ENCODE measurements at places on chromosomes 2 and 18. TPM values are rescaled to one million over a fixed set of nuclear protein-coding genes. Genes with fewer than 3 reads are reported as not detected.

- no peak for DNase-seq
Measured at GRCh38 chr2:196380098-196380497, 208.7 kb upstream of the STK17B start.

DNA sequence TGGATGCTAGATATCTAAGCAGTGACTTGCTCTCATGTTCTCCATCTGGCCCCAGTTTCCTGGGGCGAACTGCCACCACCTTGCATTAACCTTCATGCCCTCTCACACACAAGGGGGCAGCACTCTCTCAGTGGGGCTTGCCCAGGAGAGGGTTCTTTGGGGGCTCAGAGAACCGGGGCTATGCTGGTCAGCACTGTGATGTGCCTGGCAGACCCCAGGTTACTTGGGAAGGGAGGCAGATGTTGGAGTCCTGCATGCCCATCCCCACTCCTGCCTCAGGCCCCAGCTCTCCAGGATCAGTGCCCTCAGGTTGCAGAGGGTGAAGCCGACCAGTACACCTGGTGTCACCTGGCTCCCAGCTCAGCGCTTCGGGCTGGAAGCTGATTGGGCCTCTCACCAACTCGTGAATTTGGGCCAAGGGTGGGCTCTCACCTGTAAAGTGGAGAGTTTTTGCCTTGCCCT lies 396.2 kb upstream of the HS6ST1 start:
- no peak for DNase-seq

DNA sequence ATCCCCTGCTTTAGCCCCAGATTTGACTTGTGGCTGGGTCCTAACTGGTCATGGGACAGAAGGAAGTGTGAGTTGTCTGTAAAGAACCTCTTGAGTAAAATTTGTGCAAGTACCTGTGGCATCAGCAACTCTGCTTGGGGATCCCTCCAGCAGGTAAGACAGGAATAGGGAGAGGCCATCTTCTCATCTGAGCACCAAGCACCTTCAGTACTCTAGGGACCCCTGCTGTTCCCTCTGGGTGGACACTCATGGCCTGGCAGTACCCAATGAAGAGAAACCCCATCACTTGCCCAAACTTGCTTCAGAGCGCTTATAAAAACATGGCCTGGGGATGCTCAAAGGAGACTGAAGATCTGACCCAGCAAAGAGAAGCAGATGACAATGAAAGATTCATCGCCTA lies 297.8 kb downstream of the SP3 start:
- no peak for DNase-seq

DNA sequence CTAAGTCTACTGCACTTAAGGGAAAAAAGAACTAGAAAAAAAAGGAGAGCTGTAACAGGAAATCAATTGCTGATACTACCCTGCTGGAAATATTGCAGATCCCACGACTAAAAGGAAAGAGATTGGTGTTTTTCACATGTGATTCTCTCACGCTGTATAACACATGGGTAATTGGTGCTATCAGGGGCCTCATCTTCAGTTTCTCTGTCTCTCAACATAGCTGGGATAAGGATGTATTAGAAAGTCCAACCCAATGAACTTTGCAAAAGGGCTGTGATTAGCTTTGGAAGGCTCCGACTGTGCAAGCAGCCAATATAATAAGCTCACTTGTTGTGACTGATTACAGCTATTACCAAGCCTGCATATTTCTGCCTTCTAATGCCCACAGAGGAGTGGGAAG lies 133.4 kb downstream of the NRP2 start:
- no peak for DNase-seq

- DNase-seq = no peak
Measured at GRCh38 chr2:53843595-53843994, 16.2 kb downstream of the GPR75 start.

GRCh38 chr18:21300035-21300907 lies 58.2 kb downstream of the GREB1L start:
- DNase-seq = no peak

- no peak for DNase-seq
Measured at GRCh38 chr2:20179755-20180594, 45.0 kb downstream of the SDC1 start.

DNA sequence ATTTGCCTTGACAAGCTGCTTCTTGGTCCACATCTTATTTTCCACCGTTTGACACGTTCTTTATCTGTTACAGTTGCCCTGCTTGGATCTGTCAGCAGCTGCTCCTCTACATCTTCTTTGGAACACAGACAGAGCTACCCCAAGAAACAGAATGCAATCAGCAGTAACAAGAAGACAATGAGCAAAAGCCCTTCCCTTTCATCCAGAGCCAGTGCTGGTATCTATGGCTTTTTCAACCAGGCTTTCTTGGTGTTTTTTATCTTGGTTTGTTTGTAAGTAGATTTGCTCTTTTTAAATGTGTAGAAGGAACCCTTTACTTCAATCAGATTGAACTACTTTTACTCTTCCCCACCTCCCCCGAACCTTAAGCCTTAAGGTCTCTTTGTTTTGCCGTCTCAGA lies 41.9 kb downstream of the CLIP4 start:
- no peak for DNase-seq

DNA sequence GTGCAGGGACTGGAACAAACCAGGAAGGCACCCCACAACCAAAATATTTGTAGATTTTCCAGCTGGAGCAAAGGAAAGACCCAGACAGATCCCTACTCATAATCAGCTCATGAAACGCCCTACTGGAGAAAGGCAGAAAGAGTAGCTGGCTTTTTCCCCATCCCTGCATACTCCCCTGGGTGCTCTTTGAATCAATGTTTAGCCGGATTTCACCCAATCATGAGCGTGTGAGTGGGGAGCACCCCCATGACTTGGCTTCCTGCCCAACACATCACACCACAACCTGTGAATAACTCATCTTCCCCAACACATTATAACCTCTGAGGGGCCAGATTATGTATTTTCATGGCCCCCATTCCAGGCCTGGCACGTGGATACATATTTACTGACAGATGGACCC lies 35.1 kb upstream of the SLC14A1 start:
- DNase-seq = peak; percentile 53

DNA sequence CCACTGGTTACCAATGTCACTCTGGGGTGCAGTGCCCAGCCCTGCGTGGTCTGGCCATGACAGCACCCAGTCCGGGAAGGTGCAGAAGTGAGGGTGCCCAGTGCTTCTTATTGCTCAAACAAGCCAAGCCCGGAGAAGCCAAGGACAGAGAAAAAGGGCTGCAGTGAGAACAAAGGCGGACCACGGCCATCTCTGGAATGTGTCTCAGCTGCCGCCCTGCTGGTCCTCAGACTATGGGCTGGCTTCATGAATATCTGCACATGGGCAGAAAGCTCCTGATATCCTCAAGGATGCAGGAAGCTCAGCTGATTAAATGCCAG lies 28.7 kb downstream of the COPS9 start:
- DNase-seq = no peak

- DNase-seq = no peak
Measured at GRCh38 chr2:113698892-113699447, 57.5 kb downstream of the SLC35F5 start.

DNA sequence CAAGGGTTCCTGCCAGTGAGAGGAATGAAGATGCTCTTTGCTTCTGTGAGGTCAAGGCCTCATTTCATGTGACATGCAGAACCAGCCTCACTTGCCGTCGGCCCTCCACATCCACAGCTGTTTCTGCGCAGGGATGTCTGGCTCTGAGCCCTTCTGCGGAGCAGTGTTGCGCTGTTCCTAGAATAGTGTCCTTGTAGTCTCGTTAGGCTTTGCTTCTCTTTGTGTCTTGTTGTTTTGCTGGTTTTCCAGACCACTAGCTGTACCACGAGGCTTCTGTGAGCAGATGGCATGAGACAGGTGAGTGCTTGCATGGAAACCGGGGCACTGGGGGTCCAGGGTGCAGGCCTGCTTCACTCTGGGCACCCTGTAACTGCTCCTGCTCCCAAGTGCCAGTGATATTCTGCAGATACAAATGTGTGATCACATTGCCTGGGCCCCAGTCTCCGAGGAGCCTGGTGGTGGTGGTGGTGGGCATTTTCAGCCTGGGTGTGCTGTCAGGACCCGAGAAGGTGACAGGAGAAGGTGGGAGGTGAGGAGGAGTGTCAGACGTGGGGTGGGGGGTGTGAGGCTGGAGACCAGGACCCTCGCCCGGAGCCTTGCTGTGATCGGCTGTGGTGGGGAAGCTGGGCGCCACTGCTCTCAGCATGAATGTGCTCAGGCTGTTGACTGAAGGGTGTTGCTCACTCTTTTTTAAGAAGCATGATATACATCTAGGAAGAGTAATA lies 34.3 kb downstream of the LDLRAD4 start:
- DNase-seq = no peak

DNA sequence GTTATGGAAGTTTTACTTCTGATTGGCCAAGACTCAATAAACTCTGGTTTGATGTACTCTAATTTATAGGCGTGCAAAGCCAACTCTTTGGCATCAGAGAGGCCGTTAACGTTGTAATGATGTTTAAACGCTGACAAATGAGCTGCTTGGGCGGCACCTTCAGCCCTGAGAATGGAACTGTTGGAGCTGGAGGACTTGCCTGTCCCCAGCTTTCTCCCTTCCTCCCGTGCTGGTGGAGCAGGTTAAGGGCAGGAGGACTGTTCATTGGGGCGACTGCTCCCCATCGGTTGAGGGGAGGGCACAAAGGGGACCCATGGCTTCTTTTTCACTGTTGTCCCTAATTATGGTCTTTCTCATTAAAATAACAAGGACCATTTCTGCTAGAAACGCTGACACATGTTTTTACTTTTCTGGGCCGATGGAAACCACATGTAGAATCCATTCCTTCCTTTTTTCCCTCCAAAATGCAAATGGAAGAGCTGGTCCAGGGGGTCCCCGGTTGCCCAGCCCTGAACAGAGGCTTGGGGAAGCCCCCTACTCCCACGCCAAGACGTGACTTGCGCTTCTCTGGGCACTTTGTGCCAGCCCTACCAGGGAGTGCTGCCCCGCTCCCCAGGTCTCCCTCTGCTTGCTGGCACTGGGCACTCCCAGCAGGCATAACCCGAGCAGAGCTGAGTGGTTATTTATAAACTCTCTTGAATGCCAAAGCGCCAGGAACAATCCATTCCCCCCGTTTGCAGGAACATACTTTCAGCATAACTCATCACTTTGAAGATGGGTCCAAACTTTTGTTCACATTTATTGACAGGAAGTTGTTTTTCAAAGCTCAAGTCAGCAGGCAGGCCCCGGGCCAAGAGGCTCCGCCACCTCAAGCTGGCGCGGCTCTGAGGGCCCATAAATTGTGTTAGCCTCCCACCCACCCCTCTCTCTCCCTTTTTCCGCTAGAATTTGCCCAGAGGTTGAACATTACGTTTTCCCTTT lies 170.1 kb downstream of the ASB1 start:
- DNase-seq = no peak

- DNase-seq = no peak
Measured at GRCh38 chr2:161068670-161069069, 91.6 kb upstream of the TANK start.

DNA sequence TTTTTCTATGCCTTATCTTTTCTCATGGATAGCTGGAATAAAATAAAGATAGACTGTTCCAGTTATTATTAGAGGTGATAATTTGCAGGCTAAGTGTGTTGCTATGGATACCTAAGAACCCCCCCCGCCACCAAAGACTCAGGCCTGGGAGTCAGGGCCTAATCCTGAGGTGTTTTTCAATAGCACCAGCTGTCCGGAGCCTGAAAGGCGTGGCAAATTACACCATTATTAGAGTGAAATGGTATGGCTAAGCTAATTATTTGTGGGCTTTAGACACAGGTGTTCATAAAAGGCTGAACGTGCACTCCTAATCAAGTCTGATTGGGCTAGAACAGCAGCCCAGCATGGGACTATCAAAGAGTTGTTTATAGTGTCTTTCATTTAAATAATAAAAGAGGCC lies 293.2 kb upstream of the DCC start:
- DNase-seq = no peak

DNA sequence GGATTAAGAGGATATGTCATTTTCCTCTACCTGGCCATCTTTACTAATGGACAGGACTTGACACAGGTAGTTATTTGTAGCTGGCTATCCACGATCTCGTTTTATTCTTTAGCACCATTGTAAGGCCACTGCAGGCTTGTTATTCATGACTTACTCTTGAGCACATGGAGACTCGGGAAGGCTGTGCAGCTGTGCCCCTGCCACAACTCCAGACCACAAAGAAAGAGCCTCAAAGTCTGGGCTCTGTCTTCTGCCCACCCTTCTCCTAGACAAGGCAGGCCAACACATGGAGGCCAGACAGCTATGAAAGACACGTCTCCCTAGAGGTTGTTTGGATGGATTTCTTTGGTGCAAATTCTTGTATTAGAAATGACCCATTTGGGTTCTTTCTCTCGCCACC lies 133.8 kb downstream of the NAPG start:
- no peak for DNase-seq

DNA sequence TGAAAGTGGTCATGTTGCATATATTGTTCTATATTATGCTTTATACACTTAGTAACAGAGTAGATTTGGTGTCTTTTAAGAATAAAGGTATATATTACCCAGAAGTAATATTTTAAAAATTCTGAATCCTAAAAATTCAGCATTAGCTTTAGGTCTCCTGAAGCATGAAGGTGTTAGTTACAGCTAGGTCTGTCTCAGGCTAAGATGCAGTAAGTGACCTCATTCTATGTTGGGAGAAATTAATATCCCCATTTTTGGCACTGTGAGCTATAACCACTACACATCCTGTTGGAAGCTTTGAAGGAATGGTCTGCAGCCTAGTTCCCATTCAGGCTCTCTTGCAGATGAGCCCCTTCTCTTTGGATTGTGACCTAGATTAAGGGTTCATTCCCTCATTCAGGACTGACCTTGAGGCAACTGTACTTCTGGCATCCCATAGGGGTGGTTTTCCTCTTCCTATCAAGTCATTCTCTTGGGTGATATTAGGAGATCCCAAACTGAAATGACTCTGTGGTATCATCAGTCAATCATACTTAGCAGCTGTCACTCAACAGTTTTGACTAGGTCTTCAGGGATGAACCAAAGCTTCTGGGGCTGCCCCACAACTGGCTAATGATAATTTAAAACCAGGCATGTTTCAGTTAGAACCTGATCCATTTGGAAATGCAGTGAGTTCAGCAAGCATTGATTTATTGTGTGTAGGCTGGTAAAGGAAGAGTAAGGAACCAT lies 117.7 kb downstream of the GPD2 start:
- DNase-seq = no peak

DNA sequence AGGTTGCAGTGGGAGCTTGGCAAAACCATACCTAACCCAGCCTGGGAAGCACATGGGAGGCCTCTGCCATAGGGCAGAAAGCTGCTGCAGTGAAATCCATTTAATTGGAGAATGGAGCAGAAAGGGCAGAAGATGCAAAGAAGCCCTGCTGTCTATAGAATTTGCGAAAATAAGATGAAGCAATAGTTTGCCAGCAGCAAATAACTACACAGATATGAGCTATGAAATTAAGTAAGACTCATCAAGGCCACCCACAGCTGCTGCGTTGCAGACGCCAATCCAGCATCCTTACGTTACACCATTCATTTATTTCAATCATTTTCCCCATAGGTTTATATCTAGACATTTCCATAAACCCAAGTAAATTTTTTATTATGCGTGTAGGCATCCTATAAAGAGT lies 21.1 kb downstream of the ATP8B1 start:
- no peak for DNase-seq

Gene PDCD1
- 9.5 TPM for total RNA-seq

Gene CNOT9
- total RNA-seq = 62.8 TPM

Gene ATRAID
- 79.1 TPM for total RNA-seq

Gene NGEF
- total RNA-seq = not detected

Gene IL1F10
- not detected for total RNA-seq

Gene TGFBRAP1
- total RNA-seq = 14.9 TPM

Gene CNTNAP5
- total RNA-seq = not detected

Gene ADD2
- 4.4 TPM for total RNA-seq

Gene ASIC4
- total RNA-seq = 0.08 TPM

Gene PTPRN
- not detected for total RNA-seq

Gene HJURP
- total RNA-seq = 0.22 TPM

Gene SPP2
- not detected for total RNA-seq

Measured in CD4-positive, alpha-beta T cell (primary cell).